Left lung (tissue), 14 donors: ENCODE measurements at places on chromosomes 2 and 18. TPM values are rescaled to one million over a fixed set of nuclear protein-coding genes. Genes with fewer than 3 reads are reported as not detected.
A peak's percentile ranks its signal among the peaks of the same experiment; 100 is the strongest.

DNA sequence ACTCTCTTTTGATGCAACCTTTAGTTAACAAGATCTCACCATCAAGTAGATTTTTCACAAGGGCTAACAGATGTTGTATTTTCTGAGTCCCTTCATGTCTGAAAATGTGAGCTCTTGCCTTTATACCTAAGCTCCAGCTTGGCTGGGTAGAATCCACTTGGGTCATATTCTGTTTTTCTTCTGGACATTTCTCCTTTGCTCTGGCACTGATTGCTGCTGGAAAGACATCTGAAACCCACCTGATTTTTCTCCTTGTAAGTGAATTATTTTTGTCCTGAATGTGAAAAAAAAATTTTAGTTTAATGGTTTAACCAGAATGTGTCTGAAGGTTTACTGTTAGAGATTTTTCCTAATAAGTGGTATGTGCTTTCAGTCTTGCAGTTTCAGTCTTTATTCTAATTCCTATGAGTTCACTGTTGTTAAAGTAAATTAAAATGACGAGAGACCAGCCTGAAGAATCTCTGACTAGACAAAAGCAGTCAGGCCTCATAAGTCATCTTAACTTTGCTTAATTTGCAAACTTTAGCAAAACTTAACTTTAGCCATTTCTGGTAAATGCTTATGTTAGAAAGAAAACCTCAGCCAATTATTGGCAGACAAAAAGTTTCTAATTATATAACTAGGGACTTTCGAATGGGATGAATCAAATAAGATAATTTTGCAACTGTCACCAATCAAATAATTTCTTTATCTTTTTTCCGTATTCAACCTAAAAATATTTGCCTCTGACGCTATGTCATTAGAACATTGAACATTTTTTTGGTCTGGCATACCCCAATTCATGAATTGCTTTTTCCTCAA lies 70.8 kb downstream of the ACAA2 start:
- H3K27ac ChIP-seq = no peak overlapping the region
- H3K4me3 ChIP-seq = no peak overlapping the region
- no peak for DNase-seq
- H3K36me3 ChIP-seq = no peaks in the 10 kb centered on the region
- H3K4me1 ChIP-seq = no peaks in the 10 kb centered on the region

DNA sequence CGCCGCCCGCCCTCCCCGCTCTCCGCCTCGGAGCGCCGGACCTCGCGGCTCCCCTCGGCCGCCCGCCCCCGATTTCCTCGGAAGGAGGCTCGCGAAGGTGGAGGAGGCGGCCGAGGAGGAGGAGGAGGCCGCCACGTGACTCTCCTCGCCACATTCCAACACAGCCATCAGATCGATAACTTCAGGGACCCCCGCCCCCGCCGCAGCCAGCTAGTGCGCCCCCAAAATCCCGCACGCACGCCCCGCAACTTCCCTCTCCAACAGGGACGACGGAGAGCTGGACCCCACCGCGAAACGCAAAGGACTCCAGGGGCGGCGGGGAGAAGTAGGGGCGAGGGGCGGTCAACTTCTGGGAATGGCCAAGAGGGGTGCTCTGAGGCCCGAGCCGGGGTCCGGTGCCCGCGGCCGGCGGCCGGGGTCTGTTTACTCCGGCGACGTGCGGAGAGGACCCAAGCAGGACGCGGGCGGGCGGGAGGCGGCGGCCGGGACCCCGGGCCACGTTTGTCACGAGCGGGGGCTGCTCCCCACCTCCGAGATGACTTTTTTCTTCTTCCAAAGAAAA lies 2.0 kb downstream of the ZNF521 start:
- peak overlapping the region; percentile 49 for H3K4me3 ChIP-seq
- peak overlapping the region; percentile 87 for H3K27ac ChIP-seq
- H3K27me3 ChIP-seq = peaks cover 6% of the 10 kb centered on the region

- no peak overlapping the region for H3K27ac ChIP-seq
- no peaks in the 10 kb centered on the region for H3K36me3 ChIP-seq
- no peak for DNase-seq
- no peak overlapping the region for H3K4me3 ChIP-seq
- no peaks in the 10 kb centered on the region for H3K4me1 ChIP-seq
Observed at GRCh38 chr2:88218981-88219380, 48.8 kb downstream of the THNSL2 start.

- no peaks in the 10 kb centered on the region for H3K4me1 ChIP-seq
- no peak overlapping the region for H3K27ac ChIP-seq
- DNase-seq = no peak
Observed at GRCh38 chr18:62341473-62341872, 16.4 kb downstream of the TNFRSF11A start.

DNA sequence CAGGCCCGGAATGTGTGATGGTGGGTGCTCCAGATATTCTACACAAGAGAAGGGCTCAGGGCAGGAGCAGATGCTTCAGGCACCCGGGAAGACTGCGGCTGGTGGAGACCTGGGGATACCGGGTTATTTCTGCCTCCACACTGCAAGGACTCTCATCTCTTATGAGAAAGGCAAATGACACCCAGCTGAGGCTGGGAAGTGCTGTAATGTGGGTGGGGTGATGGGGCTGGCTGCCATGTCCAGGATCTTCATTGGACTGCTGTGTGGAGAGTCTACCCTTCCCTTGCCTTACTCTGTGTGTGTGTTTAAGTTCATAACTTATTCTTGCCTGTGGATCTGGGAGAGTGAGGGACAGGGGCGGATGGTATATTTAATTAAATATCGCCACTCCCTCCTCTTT lies 124.1 kb downstream of the KLHL29 start:
- no peak overlapping the region for H3K27ac ChIP-seq
- peaks cover 6% of the 10 kb centered on the region for H3K27me3 ChIP-seq
- H3K4me3 ChIP-seq = no peak overlapping the region
- no peaks in the 10 kb centered on the region for H3K36me3 ChIP-seq
- H3K4me1 ChIP-seq = peaks cover 18% of the 10 kb centered on the region

DNA sequence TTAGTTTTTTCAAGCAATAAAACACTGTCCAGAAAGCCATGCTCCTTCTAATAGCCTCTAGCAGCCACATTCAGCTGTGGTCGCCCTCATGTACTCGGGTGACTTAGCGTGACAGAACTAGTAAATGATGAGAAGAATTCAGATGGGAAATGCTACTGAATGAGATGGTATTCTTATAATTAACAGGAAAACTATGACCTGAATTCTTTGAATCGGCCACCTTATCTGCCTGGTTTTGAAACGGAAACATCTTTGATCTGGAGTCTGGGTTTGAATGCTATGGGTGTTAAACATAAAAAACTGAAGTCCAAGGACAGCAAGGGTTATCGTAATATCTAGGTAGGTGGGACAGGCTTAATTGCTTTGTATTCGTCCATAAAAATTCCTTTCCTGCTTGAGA lies 138.8 kb upstream of the DNMT3A start:
- H3K27ac ChIP-seq = no peak overlapping the region
- peaks cover 10% of the 10 kb centered on the region for H3K4me1 ChIP-seq
- no peaks in the 10 kb centered on the region for H3K27me3 ChIP-seq
- no peak for DNase-seq
- no peak overlapping the region for H3K4me3 ChIP-seq

DNA sequence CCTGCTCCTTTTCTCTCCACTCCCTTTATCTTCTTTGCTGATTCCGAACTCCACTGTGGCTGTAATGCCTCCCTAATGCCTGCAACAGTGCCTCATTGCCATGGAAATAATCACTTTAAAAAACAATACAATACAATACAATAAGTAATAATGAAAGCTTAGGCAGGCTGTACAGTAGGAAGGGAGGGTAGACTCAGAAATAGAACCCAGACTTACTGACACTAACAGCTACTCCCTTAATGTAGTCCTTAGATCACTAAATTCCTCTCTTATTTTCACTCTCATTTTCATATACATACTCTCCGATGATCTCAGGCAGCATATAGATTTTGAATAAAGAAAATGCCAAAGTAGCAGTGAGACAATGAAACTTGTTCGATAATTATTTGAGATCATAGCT lies 70.2 kb downstream of the DLGAP1 start:
- H3K27me3 ChIP-seq = no peaks in the 10 kb centered on the region
- H3K36me3 ChIP-seq = no peaks in the 10 kb centered on the region
- H3K4me1 ChIP-seq = no peaks in the 10 kb centered on the region
- H3K4me3 ChIP-seq = no peak overlapping the region
- peak; percentile 12 for DNase-seq
- no peak overlapping the region for H3K27ac ChIP-seq

DNA sequence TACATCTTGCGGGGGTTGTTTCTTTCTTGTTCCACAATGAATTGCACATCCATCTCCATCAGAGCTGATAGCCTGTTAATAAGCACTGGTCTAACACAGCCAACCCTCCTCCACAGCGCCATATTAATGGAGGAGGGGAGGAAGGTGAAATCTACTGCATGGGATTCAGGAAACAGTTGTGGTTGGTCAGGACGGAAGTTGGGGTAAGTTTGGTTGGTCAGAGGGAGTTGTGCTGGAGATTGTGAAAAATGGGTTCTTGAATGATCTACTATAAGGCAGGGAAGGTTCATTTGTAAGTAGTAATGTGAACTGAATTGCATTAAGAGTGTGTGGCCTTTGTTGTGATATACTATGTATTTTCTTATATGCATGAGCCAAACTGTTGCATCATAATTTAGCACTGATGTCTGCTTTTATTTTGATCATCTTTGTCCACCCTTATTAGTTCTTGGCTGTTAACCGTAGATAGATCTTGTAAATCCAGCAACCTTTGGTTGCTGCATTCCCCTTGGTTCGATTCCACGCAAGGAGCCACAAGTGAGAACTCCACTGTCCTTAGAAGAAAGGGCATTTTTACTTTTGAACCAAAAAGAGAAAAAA lies 150.6 kb upstream of the MAPRE2 start:
- H3K36me3 ChIP-seq = no peaks in the 10 kb centered on the region
- no peak for DNase-seq
- no peaks in the 10 kb centered on the region for H3K4me1 ChIP-seq
- H3K27ac ChIP-seq = no peak overlapping the region
- H3K4me3 ChIP-seq = no peak overlapping the region
- H3K27me3 ChIP-seq = no peaks in the 10 kb centered on the region

- H3K4me3 ChIP-seq = no peak overlapping the region
- no peaks in the 10 kb centered on the region for H3K4me1 ChIP-seq
- no peaks in the 10 kb centered on the region for H3K27me3 ChIP-seq
- DNase-seq = no peak
- no peak overlapping the region for H3K27ac ChIP-seq
Observed at GRCh38 chr18:34942975-34943374, 98.2 kb upstream of the MAPRE2 start.

DNA sequence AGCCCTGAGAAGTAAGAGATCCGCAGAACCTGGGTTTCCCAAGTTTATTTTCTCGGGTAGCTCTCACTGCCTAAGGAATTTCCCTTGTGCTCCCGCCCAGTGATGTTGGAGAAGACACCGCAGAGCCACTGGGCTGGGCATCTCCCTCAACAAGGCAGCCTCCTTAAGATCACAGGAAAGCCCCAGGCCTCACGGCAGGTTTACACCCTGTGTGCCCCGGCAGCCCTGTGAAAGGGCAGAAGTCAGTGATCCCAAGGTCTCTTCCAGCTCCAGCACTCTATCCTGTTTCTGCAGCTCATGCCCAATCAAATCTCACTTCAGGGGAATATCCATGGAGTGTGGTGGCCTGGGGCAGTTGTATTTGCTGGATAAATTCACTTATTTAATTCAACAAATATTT lies 66.5 kb downstream of the ACTR2 start:
- no peak overlapping the region for H3K4me3 ChIP-seq
- H3K4me1 ChIP-seq = no peaks in the 10 kb centered on the region
- no peaks in the 10 kb centered on the region for H3K36me3 ChIP-seq
- DNase-seq = no peak
- H3K27ac ChIP-seq = no peak overlapping the region

- H3K27me3 ChIP-seq = peaks cover 28% of the 10 kb centered on the region
- H3K27ac ChIP-seq = no peak within 1 kb of the TSS
- H3K4me1 ChIP-seq = peaks cover 11% of the 10 kb centered on the region
- DNase-seq = peak; percentile 80
Observed at GRCh38 chr18:36297417-36298125, at the start of gene FHOD3. Gene FHOD3 (plus strand): TSS chr18:36297713. CDS start chr18:36297836, 123 bp downstream.

GRCh38 chr2:40859617-40860016 lies 407.7 kb upstream of the SLC8A1 start:
- H3K4me3 ChIP-seq = no peak overlapping the region
- H3K36me3 ChIP-seq = no peaks in the 10 kb centered on the region
- H3K4me1 ChIP-seq = no peaks in the 10 kb centered on the region
- H3K27me3 ChIP-seq = no peaks in the 10 kb centered on the region

- peaks cover 70% of the 10 kb centered on the region for H3K27me3 ChIP-seq
- H3K4me1 ChIP-seq = peaks cover 7% of the 10 kb centered on the region
- no peaks in the 10 kb centered on the region for H3K36me3 ChIP-seq
- no peak for DNase-seq
- no peak within 1 kb of the TSS for H3K4me3 ChIP-seq
- no peak within 1 kb of the TSS for H3K27ac ChIP-seq
Observed at GRCh38 chr2:10911291-10912075, at the start of gene KCNF1. Gene KCNF1 (plus strand): TSS chr2:10911934. CDS start chr2:10912427, 493 bp downstream.

GRCh38 chr18:52216666-52217065 lies 123.3 kb upstream of the DCC start:
- H3K36me3 ChIP-seq = no peaks in the 10 kb centered on the region
- no peak overlapping the region for H3K27ac ChIP-seq
- DNase-seq = no peak
- no peaks in the 10 kb centered on the region for H3K4me1 ChIP-seq
- H3K27me3 ChIP-seq = no peaks in the 10 kb centered on the region

DNA sequence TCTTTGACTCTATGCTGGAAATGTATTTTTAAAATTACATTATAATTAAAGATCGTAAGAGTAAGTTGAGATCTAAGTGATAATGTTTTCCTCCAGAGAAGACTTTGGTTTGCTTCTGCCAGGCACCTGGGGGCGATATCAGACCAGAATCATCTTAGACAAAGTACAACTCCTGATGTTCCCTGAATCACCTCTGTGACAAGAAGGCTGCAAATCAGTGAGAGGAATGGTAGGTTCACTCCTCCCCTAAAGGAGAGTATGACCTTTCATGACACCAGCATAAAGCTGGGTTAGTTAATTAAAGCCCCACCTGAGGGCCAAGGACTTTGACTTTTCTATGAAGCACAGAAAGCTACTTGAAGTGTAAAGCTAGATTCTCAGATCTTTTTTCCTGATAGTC lies 114.4 kb upstream of the DTNA start:
- no peaks in the 10 kb centered on the region for H3K27me3 ChIP-seq
- H3K36me3 ChIP-seq = no peaks in the 10 kb centered on the region
- no peak overlapping the region for H3K4me3 ChIP-seq
- no peak overlapping the region for H3K27ac ChIP-seq

Gene PSMA8
- 0.15 TPM for total RNA-seq

Gene C2orf72
- total RNA-seq = 0.67 TPM

Gene ADAM23
- 3.2 TPM for total RNA-seq

Gene CYP26B1
- total RNA-seq = 4.7 TPM

Gene STARD6
- total RNA-seq = not detected
